Stimulated activated CD8-positive, alpha-beta memory T cell treated with anti-CD3 and anti-CD28 coated beads, Interleukin-15, amount 100 ng/mL, for 1 hour (primary cell): ENCODE measurements at places on chromosomes 16 and 17.

- no peak for DNase-seq
Measured at GRCh38 chr16:82845116-82845515, 218.3 kb downstream of the CDH13 start.

DNA sequence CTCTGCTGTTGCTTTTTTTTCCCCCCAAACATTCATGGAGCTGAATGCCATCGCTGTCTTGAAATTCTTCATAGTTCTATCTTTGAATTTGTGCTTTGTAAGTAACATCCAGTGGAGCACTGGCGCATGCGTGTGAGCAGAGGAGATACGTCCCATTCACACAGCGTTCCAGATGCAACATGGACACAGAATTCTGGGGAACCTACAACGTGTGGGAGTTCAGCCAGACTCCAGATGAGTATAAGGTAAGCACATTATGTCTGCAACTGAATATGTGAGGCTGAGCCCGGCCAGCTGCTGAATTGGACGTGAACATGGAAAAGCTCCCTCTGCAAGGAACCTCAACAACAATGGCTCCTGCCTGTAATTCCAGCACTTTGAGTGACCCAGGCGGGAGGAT lies 4.3 kb upstream of the ATP1B2 start:
- DNase-seq, result no peak

GRCh38 chr17:28174352-28175046 lies 132.0 kb downstream of the NLK start:
- no peak for DNase-seq

- no peak for DNase-seq
Measured at GRCh38 chr17:68033636-68034451, 1.7 kb upstream of the KPNA2 start.

GRCh38 chr17:80792373-80792781 lies 199.3 kb upstream of the CHMP6 start:
- DNase-seq, result no peak
